ENCODE measurements at places on chromosomes 1 and 21.

DNA sequence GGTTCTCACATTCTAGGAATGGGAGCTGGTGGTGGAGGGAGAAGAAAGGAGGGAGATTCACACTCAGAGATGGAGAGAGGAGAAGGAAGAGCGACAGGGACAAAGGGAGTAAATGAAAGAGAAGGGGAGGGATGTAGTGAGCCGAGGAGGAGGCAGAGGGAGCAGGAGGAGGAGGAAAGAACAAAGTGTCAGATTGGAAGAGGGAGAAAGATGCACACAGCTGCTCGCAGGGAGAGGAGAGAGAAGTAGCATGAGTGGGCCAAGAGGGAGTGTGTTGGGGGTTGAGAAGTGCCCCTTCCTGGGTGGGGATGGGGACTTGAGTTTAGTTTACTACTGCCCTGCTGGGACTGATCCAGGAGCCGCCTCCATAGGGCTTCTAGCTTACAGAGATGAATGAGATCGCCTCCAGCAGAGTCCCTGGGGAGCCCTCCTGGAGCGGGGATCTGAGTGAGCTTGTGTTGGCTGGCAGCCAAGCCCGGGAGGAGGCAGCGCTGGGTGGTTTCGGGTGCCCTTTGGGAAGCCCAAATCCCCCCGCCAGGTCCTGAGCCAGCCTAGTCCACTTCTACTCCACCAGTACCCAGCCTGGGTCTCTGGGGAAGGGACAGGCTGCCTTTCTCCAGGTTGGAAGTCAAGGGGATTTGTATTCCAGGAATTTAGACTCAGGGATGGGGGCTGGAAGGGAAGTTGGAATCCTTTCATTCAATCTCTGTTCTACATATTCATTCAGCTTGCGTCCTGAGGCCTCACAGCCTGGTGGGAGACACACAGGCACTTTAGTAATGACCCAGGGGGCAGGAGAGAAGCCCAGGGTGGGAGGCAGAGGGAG is 20.9 kb downstream of the PTPRU start:
- DNase-seq = no peak

- no peak for DNase-seq
Observed at GRCh38 chr1:232423591-232423990, 206.3 kb downstream of the SIPA1L2 start.

GRCh38 chr1:35475356-35475755 is 81.8 kb downstream of the KIAA0319L start:
- DNase-seq = no peak

DNA sequence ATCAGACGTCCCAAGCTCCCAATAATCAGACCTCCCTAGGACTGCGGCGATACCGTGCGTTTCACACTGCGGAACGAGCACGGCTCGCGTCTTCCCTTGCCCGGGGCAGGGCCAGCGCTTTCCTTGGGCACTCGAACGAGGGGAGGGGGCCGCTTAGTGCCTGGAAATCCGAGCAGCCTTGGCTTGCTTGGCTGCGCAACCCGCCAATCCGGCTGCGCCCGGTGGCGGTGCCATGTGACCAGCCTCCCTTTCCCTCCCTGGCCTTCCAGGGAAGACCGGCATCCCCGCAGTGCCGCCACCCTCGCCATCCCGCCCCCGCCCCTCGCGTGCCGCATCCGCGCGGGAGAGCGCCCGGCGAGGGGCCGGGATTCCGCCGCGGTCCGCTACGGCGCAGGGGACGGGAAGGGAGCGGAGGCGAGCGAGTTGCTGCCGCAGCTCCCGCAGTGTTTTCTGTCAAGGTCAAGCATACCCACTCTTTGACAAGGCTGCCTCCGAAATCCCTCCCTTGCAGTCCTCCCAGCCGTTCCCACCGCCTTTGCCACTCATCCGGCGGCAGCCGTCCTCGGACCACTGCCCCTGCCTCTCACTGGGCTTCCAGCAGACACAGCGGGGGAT is 8.3 kb upstream of the RNF19B start:
- no peak for DNase-seq

- DNase-seq = no peak
Observed at GRCh38 chr1:67436511-67437055, 6.4 kb upstream of the SERBP1 start.

- no peak for DNase-seq
Observed at GRCh38 chr1:1857096-1857703, 33.7 kb downstream of the GNB1 start.

DNA sequence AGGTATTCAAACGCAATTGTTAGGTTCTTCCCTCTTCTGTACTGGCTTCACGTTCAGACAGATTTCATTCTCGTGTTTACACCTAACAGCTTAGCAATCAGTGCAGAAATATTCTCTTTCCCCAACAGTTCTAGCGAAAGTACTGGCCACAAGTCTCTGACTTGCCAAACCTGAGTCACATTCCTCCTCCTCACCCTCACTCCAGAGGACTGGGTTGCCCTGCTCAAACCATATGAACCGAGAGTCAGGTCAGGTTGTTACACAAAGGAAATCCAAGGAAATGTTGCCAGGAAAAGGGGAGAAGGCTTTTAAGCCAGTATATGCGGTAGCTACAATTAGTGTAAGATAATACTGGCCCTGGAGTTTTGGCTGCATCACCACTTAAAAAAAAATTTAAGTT is 282.5 kb downstream of the RGS7 start:
- DNase-seq = no peak

DNA sequence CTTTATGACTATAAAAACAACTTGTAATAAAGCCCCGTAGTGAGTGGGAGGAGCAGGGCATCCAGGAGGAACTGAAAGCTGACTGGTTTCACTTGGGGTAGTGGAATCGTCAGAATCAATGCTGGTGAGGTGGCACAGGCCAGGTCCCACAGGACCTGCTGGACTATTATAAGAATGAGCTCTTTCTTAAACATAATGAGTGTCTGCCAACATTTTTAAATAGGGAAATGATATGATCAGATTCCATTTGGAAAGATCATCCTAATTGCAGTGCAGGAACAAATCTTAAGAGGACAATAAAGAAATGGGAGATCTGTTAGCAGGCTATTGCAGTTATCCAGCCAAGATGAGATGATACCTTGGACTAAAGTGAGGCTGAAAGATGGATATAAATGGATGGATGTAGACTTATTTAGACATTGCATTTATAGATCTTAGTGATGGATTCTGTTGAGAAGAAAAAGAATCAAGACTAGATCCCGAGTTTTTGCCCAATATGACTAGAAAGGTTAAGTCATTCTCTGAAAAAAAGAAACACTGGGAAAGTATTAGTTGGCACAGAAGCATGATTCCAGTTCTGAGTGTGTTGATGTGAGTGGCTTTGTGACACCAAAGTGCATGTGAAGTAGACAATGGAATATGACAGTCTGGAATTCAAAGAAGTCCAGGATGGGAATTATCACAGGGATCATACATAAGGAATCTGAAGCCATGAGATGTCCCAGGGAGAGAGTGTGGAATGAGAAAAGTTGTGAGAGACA is 153.3 kb upstream of the SGIP1 start:
- DNase-seq = no peak

- DNase-seq = no peak
Observed at GRCh38 chr1:10489291-10490055, 14.7 kb downstream of the PEX14 start.

DNA sequence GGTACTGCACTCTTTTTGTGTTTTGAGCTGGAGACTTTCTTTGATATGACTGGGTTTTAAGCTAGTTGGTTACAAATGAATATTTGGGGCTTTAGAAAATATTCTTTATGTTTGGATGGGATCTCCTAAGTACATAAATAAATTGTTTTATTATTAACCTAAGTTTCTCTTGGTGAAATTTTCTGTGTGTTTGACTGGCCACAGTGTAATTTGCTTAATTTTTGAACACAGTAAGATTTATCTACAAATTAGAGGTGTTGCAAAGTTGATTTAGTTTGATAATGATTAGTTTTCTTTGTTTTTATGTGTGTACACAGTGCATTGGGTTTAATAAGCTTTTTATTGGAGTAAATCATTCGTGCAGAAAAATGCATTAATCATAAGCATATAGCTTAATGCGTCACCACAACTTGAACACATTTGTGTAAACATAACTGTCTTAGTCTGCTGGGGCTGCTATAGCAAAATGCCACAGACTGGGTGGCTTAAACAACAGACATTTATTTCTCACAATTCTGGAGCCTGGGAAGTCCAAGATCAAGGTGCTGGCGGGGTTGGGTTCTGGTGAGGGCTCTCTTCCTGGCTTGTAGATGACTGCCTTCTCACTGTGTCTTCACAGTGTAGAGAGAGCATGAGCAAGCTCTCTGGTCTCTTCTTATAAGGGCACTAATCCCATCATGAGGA is 17.4 kb upstream of the SLC6A9 start:
- DNase-seq = no peak

- DNase-seq = no peak
Observed at GRCh38 chr1:161207173-161207572, 5.0 kb downstream of the NDUFS2 start.

DNA sequence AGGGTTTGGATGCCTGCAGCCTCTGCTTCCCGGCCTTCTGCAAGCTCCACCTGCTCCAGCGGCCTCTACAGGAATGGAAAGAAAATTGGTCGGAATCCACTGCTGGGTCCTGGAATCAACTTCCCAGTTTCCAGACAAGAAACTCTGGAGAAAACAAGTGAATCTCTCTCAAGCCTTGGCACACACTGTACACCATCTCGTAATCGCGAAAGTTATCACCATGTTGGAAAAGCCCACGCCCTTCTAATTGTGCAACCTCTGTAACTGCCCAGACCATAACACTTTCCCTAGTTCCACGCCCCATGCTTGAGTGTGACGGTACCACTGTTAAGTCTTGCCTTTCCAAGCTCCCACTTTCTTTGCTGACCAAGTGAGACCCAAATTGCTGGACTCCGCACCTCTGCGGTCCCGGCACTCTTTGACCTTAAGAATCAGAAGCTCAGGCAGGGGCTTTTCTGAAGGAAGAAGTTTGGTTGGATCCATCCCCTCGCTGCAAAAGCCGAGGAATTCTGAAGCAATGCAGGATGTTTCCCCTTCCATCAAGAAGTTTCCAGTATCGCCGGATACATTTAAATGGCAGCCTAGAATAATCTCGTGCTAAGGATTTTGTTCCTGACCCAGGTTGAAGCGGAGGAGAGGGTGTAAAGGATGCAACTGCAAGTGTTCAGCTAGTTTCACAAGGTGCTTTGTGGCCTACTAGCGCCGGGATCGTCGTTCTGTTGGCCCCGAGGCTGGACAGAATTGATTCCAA is 6.2 kb downstream of the NR5A2 start:
- no peak for DNase-seq

- peak; percentile 69 for DNase-seq
Observed at GRCh38 chr21:44865561-44866280, 7.8 kb downstream of the PTTG1IP start.

- DNase-seq = no peak
Observed at GRCh38 chr1:8544644-8545043, 226.7 kb downstream of the SLC45A1 start.

DNA sequence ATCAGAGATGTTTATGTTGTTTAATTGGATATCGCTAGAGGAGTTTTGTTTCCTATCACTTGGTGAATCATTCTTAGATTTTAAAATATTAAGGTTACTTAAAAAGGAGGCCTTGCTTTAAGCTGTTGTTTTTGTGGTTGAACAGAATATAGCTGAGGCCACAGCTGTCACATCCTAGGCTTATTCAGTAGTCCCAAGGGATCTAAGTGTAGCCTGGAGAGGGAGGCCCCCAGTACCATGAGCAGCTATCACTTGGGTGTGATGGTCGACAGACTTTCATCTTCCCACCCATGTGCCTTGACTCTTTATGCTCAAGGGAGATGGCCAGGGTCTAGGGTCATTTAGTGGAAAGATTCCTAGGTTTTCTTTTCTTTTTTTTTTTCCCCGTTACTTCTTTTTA is 278.7 kb downstream of the HHAT start:
- DNase-seq = no peak

- no peak for DNase-seq
Observed at GRCh38 chr1:3644273-3644672, 5.6 kb downstream of the WRAP73 start.

- no peak for DNase-seq
Observed at GRCh38 chr21:31667132-31667531, 7.6 kb downstream of the SOD1 start.

DNA sequence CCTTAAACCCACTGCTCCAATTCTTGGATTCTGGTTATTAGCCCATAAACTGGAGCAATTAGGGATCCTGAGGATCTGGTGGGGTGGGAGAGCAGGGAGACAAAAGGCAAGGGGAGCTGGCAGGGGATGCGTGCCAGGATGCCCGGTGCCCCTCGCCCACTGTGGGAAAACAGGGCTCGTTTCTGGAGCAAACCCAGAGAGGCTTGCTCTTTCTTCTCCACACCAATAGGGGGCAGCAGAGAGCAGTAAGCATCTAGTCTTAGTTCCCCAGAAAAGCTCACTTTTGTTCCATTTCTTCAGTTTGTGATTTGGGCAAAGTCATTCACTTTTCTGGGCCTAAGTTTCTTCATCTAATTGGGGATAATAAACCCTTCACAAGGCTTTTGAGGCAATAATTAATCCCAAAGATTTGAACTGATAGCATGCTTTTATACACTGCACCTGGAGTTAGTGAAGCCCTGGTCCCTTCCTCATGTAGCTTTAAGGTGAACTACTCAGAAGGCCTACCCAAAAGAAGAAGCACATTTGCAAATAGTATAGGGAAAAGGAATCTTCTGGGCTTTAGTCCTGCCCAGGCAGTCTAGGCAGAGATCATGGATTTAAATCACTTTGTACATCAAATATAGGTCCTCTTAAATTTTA is 160.6 kb upstream of the USP24 start:
- no peak for DNase-seq

DNA sequence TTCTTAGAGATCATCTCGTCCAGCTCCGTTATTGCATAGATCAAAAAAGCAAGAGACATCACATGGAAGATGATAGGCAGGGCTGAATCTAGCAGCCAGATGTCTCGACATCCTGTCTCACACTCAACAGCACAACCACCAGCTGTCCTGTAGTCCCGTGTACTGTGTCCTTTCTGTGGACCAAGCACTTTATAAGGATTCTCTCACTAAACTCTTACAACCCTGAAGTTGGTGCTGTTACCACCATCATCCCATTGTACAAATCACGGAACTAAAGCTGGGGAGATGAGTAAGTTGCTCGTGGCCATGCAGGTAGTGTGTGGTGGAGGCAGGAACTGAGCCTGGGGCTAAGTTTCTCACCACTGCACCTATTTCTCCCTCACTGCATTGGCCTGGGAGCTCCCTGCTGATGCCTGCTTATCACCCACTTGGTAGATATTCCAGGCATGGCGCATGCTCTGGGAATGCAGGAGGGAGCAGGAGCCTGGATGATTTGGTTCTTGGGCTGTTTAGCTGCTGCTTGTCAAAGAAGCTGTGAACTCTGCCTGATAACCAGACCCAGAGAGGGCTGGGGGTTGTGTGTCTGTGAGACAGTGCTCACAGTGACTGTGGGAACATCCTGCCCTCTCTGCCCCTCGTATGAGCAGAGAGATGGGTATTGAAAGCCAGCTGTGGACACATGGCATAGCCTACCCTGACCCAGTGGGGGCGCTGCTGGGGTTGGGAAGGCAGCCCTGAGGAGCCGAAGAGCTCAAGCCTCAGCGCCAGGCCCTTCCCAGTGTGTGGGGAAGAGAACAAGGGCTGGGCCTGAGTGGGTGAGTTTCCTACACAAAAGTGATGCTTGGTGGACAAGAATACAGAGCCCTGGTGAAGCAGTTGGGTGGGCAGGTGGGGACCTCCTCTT is 13.6 kb downstream of the PPFIA4 start:
- DNase-seq = no peak

GRCh38 chr1:220341126-220341525 is 68.9 kb upstream of the RAB3GAP2 start:
- no peak for DNase-seq
